ENCODE measurements at places on chromosomes 6 and 20.

GRCh38 chr6:22227824-22228610, 68.8 kb downstream of the PRL start:
- DNase-seq: no peak

- DNase-seq: no peak
These were observed 100.9 kb upstream of the SAMD5 start for GRCh38 chr6:147407571-147407970.

- DNase-seq: no peak
These were observed 154.1 kb upstream of the BMP2 start for GRCh38 chr20:6613280-6613861.

- no peak for DNase-seq
These were observed 343.4 kb downstream of the CDC5L start for GRCh38 chr6:44730771-44731391.

DNA sequence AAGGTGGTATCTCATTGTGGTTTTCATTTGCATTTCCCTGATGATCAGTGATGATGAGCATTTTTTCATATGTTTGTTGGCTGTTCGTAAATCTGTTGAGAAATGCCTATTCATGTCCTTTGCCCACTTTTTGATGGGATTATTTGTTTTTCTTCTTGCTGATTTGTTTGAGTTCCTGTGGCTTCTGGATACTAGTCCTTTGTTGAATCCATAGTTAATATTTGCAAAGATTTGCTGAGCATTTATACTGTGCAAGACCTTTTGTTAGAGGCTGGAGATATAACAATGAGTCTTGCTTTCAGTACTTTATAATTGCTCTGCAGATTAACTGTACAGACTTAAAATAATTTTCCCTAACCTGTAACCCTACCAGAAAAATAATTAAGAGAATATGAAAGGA, 35.6 kb downstream of the PDE7B start:
- DNase-seq: no peak

DNA sequence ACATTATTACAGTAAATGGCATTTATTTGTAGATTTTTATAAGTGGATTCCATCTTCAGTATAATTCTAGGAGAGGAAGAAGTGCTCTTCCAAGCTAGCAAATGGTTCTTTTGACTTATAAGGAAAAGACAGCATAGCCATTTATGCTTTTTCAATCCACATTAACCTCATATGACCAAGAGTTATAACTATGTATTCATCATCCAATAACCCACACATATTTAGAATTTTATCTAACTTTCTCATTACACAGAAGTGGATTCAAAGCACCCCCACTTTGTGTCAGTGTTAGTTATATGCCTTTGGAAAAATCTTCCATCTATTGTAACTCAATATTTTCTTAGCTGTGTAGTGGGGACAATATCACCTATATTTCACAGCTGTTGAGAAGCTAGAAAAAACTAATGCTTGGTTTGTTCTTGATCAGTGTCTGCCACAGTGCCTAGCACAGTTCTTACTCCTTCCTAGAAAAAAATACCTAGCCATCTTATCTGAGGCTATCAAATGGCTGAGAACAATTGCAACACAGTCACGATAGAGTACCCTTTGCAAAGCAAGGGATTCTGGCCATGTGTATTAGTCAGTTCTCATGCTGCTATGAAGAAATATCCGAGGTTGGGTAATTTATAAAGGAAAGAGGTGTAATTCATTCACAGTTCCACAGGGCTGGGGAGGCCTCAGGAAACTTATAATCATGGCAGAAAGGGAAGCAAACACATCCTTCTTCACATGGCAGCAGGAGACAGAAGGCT, 986.3 kb downstream of the TFAP2A start:
- no peak for DNase-seq

- no peak for DNase-seq
These were observed 9.8 kb downstream of the RIMS4 start for GRCh38 chr20:44800391-44801046.

GRCh38 chr6:127864701-127865100, 36.2 kb downstream of the THEMIS start:
- DNase-seq: no peak

DNA sequence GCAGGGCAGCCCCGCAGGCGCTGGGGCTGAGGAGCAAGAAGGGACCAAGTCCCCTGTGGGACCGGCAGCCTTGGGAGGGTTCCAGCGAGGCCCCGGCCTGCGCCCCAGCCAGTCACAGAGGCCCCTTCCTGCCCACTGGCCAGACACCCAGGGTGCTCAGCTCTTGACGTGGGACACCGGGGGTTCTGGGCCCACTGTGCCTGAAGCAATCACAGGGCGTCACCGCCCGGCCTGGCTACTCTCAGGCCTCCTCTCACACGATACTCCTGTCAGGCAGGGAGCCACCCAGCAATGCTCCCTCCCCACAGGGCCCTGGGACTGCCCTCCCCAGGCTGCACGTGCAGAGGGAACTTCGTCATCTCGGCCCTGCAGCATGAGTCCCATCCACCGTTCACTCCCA, 14.5 kb downstream of the TAF4 start:
- no peak for DNase-seq

DNA sequence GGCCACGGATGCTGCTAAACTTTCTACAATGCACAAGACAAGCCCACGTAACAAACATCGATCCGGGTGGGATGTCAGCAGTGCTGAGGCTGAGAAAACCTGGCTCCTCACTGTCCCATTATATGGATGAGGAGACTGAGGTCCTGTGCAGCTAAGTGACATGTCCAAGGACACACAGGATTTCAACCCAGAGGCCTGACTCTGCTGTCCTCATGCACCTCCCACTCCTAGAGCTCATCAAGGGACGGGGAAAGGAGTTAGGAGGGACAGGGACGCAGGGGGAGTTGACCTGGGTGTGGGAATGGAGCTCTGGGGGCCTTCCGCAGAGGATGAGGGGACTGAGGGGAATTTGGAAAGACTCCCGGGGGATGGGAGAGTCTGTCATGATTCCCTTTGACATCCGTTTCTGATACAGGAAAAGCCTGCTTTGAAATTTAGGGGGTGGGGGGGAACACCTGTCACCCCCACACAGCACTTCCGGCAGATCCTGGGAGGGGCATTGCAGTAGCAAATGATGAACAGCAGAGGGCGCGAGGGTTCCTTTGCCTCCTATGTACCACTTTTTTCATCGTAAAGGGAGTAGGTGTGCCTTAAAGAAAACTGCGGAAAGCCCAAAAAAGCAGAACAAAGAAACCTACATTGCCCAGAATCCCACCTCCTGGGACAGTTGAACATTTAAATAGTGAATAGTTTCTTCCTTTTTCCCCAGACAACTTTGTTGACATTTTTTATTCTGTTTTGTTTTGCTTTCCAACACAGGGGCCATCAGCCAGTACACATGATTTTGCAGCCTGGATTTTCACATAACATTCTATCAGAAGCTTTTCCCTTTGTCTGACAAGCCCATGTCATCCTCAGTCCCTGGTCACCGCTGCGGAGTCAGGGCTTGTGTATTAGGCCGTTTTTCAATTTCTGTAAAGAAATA, 48.6 kb downstream of the SLC2A10 start:
- DNase-seq: peak; percentile 57

All from CD4-positive, alpha-beta T cell treated with Interleukin-12 subunit alpha and Interleukin-12 subunit beta, for 1 hour (primary cell).